ENCODE measurements at places on chromosomes 7 and 10.

DNA sequence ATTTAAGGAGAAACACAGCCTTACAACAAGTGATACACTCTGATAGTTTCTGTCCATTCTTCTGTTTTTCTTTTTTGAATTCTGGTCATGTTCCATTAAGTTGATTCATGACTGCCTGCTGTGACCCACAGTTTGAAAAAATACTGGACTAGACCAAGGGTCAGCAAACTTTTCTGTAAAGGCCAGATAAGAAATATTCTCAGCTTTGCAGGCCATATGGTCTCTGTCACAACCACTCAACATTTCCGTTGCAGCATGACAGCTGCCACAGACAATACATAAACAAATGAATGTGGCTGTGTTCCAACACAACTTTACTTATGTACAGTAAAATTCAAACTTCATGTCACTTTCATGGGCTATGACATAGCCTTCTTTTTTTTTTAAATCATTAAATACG, 156.7 kb downstream of the PLXNA4 start:
- DNase-seq, result no peak

- no peak for DNase-seq
Measured at GRCh38 chr10:10094691-10095090, 923.0 kb upstream of the CELF2 start.

DNA sequence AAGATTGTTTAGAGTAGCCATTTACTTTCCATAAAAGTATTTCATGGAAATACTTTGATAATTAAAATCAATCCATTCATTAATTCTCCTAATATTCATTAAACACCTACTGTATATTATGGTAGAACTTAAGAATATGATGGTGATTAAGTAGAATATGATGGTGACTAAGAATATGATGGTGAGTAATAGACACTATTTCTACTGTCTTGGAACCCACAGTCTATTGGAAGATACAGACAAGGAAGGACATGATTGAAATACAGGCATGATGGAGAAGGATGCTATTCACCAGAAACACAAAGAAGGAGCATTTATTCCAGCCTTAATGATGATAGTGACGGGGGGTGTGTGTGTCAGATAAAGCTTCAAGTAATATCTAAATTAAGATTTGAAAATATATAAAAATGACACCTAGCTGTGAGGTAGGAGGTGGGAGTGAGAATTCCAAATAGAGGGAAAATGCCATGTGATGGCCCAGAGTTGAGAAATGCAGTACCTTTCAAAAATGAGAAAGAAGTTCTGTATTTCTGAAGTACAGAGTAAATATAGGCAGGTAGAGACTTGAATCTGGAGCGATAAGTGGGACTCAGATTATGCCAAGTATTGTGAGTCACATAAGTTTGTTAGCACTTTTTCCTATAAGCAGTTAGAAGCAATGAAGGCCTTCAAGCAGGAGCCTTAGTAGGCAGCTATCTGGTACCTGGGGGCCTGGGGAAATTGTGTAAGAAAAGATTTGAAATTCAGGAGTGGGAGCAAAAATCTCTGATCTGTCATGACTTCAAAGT, 12.5 kb upstream of the CDK13 start:
- DNase-seq, result no peak

DNA sequence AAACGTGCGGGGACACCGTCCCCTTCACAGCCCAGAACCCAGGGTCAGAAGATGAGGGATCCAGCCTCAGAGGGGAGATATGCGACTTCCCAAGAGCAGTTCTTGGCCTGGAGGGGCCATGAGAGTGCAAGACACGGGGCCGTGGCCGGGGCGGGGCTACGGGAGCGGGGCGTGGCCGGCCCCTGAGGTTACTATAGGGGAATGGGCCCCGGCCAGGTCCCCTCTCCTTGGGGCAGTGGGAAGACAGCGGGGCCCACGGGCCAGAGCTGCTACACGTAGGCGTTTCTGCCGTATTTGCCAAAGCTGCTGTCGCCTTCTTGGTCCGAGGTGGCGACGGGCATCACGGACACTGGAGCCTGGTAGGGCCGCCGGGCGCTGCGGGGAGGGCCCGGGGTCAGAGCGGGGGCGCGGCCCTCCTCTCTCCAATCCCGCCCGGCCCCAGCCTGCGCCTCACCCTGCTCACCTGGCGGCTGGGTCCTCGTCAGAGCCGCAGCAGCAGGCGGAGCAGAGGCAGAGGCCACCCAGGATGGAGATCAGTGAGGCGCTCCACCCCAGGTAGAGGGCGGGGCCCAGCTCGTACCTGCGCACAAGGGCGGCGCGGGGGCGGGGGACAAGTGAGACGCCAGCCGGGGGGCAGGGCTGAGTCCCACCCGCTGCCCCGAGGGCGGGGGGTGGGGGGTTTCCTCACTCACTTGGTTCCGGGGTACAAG, 5.3 kb downstream of the CLDN15 start:
- no peak for DNase-seq

All from SK-N-MC (cell line).